ENCODE measurements at places on chromosomes 12 and 14. TPM values are rescaled to one million over a fixed set of nuclear protein-coding genes. Genes with fewer than 3 reads are reported as not detected.

The NELL2 gene
- total RNA-seq: 10.1 TPM

The SLC7A8 gene
- total RNA-seq: 61.9 TPM

The ZNF740 gene
- 22.0 TPM for total RNA-seq

The TAS2R14 gene
- total RNA-seq: 3.7 TPM

The GPR137C gene
- total RNA-seq: 0.33 TPM
